Activated CD4-positive, CD25-positive, alpha-beta regulatory T cell treated with anti-CD3 and anti-CD28 coated beads, Interleukin-2, amount 50 U/mL, for 72 hours (primary cell): ENCODE measurements at places on chromosomes 12 and 14.

GRCh38 chr12:862303-862911 is 87.1 kb downstream of the RAD52 start:
- no peak for DNase-seq

GRCh38 chr14:54172562-54172961 is 215.9 kb upstream of the BMP4 start:
- DNase-seq, result no peak

GRCh38 chr12:110790301-110790700 is 47.6 kb upstream of the PPP1CC start:
- DNase-seq, result no peak

- no peak for DNase-seq
Measured at GRCh38 chr12:28135801-28136439, 54.3 kb upstream of the CCDC91 start.

- no peak for DNase-seq
Measured at GRCh38 chr12:23555825-23556207, 393.7 kb downstream of the SOX5 start.

DNA sequence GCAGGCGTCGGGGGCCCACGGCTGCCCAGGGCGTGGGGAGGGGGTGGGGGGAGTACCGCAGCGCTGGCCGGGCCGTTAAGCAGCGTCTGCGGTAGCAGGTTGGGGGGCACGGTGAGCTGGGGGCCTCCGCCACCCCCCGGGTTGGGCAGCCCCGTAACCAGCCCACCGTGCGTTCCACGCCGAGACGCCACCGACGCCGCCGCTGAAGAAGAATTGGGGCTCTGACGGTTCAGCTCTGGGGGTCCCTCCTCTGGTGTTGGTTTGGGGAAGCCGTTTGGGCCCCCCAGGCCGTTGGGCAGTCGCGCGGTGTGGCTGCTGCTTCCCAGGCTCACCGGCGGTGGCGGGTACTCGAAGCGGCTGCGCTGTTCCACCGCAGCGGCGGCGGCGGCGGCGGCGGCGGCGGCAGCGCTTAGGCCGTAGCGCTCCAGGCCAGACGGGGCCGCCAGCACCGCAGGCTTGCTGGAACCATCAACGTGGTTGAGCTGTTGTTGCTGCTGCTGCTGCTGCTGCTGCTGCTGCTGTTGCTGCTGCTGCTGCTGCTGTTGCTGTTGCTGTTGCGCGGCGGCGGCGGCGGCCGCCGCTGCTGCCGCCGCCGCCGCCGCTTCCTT is 1.5 kb downstream of the IRF2BPL start:
- DNase-seq, result peak; percentile 51
